ENCODE measurements at places on chromosomes 5 and 9.

GRCh38 chr9:135991771-135992170 is 30.6 kb upstream of the UBAC1 start:
- no peak for DNase-seq

- no peak for DNase-seq
Observed at GRCh38 chr9:83299571-83299970, 236.6 kb upstream of the RASEF start.

DNA sequence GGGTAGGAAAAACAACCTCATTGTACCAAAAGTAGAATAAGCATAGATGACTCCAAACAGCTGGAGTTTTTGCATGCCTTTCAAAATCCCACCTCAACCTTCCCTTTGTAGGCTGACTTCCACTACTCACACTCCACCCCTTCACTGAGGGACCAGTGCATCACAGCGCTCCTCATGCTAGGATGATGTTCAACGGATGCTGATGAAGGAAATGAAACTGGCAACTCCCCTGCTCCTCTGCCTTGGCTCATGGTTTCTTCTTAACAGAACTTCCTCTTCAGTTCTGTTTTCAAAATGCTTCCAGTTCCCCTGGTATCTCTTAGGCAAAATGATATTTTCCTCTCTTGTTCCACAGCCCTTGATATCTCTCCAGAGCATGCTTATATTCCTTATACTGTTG is 29.0 kb downstream of the LIFR start:
- DNase-seq, result no peak

- no peak for DNase-seq
Observed at GRCh38 chr5:78077369-78078068, 217.0 kb downstream of the AP3B1 start.

- no peak for DNase-seq
Observed at GRCh38 chr9:34686732-34687131, 4.3 kb downstream of the CCL19 start.

- DNase-seq, result no peak
Observed at GRCh38 chr5:15897656-15898055, 281.9 kb downstream of the MARCHF11 start.

GRCh38 chr9:115740986-115741385 is 412.6 kb upstream of the PAPPA start:
- no peak for DNase-seq

- DNase-seq, result no peak
Observed at GRCh38 chr5:33614039-33614438, 173.3 kb downstream of the TARS1 start.

DNA sequence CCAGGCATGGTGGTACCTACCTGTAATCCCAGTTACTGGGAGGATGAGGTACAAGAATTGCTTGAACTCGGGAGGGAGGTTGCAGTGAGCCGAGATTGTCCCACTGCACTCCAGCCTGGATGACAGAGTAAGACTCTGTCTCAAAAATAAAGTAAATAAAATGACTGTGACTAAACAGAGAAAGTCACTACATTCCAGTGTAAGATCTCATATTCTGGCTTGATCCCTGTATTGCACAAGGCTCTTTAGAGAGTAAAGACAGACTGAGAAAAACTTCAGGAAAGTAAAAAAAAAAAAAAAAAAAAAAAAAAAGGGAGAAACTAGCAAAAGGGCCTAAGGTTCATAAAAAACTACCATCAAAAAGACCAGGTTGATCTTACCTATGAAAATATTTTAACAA is 106.6 kb upstream of the PJA2 start:
- DNase-seq, result no peak

DNA sequence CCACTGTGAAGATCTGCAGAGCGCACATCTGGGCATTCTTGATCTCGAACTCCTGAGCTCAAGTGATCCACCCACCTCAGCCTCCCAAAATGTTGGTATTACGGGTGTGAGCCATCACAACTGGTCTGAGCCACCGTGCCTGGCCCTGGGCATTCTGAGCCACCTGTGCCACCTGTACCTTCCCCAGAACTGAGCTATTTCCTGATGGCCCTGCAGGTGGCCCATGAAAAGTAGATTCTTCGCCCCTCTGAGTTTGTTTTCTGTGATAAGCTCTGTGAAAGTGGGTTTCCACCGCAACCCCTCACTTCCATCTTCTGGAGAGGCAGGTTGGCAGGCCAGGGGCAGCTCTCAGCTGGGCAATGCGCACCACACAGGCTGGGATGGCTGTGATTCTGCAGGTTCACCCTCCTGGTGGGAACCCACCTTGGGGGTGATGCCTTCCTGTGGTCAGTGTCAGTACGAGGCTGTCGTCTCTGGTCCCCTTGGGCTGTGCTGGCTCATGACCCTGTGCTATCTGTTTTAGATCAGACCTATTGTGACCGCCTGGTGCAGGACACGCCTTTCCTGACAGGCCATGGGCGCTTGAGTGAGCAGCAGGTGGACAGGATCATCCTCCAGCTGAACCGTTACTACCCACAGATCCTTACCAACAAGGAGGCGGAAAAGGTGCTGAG is 11.3 kb downstream of the CARD19 start:
- DNase-seq, result no peak

DNA sequence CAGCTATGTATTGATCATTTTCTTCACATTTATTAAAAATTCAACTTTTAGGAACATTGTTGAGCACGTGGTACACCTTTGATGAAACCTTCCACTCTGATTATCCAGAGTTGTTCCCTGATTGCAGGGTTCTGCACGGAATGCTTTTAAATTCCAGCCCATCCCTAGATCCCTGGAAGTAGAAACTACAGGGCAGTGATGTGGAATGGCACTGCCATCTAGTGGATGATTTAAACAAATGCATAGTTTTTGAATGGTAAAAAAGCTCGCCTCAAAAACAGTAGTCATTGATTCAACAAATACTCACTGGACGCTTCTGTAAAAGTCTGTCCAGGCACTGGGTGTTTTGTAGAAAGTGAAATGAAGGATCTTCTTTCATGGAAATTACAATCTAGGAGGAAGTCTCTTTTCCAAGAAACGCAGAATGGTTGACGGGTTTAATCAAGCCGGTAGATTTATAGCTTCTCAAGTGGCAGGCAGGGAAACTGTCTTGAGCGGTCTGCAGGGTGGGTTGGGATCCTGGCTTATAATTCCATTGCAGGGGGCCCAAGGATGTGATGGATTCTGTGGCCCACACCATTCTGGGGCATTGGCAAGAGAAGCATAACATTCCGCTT is 118.4 kb downstream of the ARHGAP26 start:
- DNase-seq, result no peak

- no peak for DNase-seq
Observed at GRCh38 chr9:137032858-137033257, 970 bp upstream of the FUT7 start.

DNA sequence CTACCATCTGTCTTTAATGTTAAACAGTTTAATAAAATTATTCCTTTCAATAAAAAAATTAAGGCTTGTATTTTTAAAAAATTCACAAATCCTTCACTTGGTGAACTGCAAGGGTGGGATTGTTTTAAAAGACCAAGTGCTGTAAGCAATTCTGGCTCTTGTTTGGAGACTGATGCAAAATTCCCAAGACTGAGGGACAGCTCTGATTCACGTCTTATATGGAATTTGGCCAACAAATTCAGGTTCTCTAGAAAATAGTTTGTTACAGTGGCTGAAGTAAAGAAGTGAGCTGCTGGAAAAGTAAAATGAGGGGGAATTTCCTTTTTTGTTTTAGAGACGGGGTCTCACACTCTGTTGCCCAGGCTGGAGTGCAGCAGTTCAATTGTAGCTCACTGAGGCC is 58.3 kb downstream of the PRELID2 start:
- DNase-seq, result no peak

DNA sequence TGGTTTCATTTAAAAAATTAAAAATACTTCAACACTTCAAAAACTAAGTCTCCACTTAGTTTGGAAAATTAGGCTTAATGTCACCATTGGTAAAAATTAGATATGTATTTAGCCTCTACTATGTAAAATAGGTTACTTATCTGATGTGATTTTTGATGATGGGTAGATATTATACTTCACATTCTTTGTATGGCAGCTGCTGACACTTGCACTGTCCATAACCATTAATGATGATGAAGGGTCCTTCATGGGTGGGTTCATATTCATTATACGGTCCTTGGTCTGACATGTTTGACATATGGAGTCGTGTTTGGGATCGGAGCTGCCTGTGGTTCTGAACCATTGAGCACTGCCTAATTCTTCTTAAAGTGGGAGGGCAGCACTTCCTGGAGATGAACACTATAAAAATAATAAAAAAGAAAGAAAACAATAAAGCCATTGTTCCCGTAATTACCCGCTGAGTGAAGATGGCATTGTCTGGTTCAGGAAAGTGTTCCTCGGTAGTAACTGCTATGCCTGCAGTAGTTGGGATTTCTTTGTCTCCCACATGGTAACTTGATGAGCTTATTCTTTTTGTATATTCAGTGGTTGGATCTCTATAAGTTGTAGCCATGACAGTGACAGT is 2.2 kb downstream of the LRRTM2 start:
- no peak for DNase-seq

- no peak for DNase-seq
Observed at GRCh38 chr5:180193749-180194375, 15.1 kb downstream of the RASGEF1C start.

DNA sequence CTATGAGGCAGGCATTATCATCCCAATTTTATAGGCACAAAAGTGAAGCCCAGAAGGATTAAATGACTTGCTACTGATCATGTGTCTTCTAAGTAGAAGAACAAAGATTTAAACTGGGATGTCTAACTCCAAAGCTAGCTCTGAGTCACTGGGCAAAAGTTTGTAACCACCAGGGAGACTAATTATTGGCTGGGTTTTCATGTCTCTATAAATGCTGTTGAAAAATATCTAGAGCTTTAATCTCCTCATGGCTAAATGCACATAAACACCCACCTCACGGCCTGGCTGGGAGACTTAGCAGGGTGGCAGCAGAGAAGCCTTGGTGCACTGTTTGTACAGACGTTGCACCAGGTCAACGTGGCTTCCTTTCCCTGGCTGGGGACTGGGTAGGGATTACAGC is 144.6 kb downstream of the MELK start:
- no peak for DNase-seq

DNA sequence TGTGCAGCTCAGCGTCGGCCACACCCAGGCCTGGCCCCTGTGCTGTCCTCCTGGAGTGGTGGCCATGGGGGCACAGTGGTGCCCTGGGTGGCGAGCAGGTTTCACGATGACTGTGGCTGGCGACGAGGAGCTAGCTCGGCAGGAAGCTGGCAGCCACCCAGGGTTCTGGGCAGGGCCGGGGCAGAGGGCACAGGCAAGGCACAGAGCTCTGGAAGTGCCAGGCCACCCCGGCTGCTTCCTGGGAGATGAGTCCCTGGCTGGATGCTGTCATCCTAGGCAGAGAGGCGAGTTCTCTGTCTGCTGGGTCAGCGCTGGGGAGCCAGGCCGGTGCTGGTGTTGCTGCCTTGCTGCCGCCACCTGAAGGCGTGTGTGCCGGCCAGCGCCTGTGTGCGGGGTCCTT is 51.7 kb downstream of the RXRA start:
- DNase-seq, result no peak

DNA sequence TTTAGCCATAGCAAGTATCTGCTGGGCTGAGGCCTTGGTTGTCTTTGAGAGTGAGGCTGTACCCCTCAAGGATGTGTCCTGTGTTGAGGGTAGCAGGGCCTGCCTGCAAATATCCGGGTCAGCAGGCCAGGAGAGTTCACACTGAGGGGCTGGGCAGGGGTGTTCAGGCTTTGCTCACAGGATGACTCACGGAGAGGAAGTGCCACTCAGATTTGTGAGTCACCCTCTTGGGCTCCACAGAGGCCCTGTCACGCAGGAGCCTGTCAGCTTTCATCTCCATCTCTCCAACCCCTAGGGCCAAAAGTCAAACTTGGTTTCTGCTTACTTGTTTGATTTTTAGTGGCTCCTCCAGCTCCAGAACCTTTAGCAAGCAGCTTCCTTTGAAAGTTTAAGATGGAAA is 211.5 kb downstream of the SEC61B start:
- no peak for DNase-seq

GRCh38 chr5:137316346-137316736 is 182.8 kb downstream of the SPOCK1 start:
- DNase-seq, result no peak

GRCh38 chr5:151671950-151672349 is 14.8 kb downstream of the SPARC start:
- DNase-seq, result no peak

DNA sequence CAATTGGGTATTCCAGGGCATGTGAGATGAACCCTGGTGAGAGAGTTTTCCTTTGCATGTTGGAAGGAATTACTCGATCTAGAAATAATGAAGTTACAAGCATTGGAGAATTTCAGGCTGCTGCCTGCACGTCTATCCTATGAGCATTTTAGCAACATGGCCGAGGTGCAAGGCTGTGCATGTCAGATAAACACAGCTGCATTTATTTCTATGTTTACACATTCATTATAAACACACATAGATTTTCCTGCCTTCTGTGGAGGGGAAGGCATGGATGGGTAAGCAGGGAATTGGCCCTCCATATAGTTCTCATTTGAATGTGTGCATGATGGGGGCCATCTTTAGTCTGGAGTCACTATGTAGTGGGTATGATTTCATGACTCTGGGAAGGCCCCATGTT is 42.3 kb downstream of the AOPEP start:
- DNase-seq, result no peak

DNA sequence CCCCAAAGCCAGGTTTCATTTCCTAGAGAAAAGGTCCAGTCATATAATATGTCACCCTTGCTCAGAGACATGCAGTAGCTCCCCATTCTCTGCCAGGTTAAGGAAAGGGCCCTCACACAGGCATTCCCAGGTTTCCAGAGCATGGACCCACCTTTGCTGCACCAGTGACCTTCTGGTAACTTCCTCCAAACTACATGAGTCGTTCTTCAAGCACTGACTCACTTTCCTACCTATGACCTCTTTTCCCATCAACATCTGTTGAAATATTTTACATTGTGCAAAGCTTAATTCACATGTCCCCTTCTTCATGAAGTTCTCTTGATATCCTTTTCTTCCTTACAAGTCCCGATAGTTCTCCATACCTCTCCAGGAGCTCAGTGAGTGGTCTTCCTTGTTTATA is 25.9 kb downstream of the SH3TC2 start:
- no peak for DNase-seq

DNA sequence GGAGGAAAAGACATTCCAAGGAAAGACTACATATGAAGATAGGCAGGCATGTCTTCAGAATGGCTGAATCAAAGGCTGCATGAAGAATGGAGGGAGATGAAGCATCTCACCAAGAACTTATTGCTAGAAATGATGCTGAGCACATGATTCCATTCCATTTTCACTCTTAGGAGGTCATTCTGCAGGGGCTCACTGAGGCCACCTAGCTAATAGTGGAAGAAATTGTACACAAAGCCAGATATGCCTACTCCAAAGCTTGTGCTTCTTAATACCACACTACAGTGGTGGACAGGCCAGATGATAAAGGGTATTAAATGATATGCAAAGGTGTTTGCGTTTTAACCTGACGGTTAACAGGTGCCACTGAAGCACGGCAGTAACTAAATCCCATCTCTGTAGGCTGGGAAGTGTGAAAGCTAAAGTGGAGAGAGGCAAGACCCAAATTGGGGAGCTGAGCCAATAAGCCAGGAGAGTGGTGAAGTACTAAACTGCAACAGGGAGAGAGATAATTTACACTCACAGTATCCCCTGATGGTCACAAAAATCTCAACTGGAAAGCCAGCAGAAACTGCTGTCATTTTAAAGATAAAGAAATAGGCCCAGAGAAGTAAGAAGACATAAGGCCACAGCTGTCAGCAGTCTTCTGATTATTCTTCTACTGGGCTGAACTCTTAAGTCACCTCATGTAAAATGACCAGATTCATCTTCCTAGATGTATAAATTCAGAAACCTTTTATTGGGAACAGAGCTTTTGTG is 14.6 kb downstream of the NDUFA8 start:
- DNase-seq, result no peak

All from T-helper 1 cell (primary cell).